ENCODE measurements at places on chromosomes 5 and 9.

- DNase-seq, result no peak
These were observed 10.4 kb upstream of the NANS start for GRCh38 chr9:98046180-98046543.

GRCh38 chr5:116216246-116216645, 131.4 kb downstream of the COMMD10 start:
- no peak for DNase-seq

- peak; percentile 74 for DNase-seq
These were observed 73.6 kb upstream of the PAM start for GRCh38 chr5:102681403-102681983.

DNA sequence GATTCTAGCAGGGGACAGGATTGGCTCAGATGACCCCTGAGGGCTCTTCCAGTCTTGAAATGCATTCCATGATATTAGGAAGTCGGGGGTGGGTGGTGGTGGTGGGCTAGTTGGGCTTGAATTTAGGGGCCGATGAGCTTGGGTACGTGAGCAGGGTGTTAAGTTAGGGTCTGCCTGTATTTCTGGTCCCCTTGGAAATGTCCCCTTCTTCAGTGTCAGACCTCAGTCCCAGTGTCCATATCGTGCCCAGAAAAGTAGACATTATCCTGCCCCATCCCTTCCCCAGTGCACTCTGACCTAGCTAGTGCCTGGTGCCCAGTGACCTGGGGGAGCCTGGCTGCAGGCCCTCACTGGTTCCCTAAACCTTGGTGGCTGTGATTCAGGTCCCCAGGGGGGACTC, 2.9 kb upstream of the MYOZ3 start:
- DNase-seq, result no peak

DNA sequence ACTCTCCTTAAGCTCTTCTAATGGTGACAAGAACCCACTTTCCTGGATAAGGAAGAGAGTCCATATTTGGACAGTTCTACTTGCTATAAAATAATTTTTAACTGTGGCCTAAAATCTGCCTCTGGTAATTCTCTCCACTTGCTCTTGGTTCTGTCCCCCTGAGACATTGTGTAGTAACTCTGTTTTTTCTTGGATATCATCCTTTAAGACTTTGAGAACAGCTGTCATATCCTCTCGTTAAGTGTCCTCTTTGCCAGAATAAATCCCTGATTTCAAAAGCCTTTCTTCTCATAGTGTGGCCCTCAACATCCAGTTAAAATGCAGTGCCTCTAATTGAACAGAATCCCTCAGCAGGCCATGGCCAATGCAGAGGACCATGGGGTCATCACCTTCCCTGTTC, 101.5 kb downstream of the ARHGEF28 start:
- no peak for DNase-seq

DNA sequence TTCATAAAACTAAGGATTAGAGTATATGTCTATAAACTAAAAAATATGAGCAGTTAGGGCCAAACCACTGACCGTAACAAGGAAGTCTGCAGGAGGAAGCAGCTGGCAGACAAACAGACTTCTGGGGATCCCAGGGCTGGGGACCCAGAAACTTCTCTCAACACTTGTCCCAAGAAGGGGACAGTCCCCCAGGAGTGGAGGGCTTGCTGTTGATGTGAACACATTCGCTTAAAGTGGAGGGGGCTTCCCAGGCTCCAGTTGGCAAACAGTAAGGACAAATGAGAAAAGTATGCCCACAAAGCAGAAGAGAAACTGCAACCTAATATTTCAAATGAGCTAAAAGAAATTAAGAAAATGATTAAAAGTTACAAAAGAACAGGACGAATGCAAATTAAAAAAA, 83.7 kb downstream of the PDE8B start:
- DNase-seq, result no peak

DNA sequence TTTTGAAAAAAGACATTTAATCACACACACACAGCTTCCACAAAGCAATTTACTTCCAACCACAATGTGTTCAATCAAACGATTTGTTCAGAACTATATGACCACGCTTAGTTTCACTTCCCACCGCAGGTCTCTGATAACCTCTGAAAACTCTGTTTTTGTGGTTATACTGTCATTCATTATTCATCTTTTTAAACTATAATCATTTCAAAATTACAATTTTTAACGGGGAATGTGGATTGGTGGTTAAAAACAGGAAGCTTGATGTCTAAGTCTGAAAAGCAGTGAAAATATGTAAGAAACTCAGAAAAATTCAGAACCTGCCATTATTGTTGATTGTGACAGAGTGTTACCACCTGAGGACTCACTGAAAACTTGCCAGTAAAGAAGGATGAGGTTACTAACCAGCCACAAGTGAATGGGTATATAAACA, 12.7 kb upstream of the TMEM174 start:
- no peak for DNase-seq

DNA sequence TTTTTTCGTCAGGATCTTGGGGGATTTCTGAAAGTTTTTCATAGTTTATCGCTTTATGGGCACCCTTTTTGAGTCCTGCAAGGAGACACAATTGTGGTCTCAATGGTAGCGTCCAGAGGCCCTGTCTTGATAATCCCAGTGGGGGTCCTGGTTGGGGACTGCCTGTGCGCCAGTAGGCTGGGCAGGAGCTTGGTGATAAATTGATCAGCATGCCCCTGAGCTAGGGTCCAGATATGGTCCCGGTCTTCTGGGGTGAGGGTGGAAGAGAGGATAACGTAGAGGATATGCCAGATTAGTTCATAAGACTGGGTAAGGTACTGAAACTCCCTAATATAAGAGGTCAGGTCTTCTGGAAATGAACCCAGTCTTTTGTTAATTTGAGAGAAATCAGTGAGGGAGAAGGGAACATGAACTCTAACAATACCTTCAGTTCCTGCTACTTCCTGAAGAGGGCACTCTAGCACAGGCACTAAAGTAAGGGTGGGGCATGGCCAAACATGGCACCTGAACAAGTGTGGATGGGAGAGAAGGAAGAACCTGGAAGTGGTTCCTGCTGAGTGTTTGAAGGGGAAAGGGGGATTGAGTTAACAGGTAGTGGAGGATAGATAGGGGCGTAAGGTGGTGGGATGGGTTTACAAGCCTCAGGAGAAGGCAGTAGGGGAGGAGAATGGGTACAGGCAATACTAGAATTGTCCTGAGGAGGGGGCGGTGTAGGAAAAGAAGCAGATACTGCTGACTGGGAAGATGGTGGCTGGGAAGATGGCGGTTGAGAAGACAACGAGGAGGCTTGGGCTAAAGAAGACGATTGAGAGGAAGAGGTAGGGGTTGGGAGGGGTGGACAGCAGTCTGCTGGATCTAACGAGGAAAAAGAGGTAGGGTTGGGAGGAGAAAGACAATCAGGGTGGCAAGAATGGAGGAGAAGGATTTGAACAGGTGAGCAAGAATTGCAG, 33.8 kb upstream of the ANXA2R start:
- no peak for DNase-seq

- DNase-seq, result no peak
These were observed 175.1 kb upstream of the DAB2 start for GRCh38 chr5:39599721-39600431.

DNA sequence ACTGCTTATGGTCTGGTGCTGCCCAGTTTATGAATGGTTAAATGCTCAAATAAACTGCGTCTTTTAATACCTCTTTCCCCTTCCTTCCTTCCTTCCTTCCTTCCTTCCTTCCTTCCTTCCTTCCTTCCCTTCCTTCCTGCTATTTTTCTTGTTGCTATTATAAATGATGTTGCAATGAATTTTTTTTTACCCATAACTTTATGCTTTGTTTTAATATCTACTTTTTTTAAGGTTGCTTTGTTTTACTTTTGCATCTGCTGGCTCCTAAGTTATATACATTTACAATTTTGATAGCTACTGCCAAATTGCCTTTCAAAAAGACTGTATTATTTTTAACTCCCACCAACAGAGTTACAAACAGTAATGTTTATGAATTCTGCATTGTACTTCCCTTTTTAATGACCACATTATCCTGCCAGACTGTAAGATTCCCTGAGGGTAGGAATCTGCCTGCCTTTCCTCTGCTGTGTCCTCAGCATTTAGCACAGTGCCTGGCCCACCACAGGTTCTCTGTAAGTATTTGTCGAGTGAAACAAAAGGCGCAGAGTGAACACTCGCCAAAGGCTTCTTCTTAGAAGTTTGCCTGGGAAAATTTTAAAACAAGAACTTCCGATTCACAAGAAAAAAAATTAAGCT, 36.9 kb downstream of the KIF4B start:
- DNase-seq, result no peak

GRCh38 chr5:124880903-124881697, 134.7 kb upstream of the ZNF608 start:
- no peak for DNase-seq

- DNase-seq, result no peak
These were observed 573.8 kb upstream of the CDH9 start for GRCh38 chr5:27612161-27612560.

- DNase-seq, result no peak
These were observed 115.4 kb upstream of the FBXL7 start for GRCh38 chr5:15384581-15384980.

- no peak for DNase-seq
These were observed 52.3 kb upstream of the MTAP start for GRCh38 chr9:21750021-21750735.

- no peak for DNase-seq
These were observed 12.6 kb downstream of the LIFR start for GRCh38 chr5:38543886-38544285.

DNA sequence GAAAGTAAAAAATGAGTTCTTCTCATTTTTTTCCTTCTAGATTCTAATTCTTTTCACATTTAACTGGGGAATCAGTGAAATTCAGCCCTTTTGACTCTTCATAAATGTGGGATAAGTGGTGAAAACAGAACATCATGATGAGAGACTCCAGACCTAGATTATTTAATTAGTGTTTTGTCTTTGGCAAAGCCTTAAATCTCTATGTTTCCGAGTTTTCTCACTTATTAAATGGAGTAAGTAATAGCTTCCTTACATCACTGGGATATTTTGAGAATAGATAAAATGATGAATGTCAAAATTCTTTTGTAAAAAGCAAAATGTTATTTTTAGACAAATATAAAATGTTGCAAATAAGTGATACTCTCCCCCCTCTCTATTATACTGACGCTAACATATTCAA, 468.6 kb upstream of the ARRDC3 start:
- no peak for DNase-seq

DNA sequence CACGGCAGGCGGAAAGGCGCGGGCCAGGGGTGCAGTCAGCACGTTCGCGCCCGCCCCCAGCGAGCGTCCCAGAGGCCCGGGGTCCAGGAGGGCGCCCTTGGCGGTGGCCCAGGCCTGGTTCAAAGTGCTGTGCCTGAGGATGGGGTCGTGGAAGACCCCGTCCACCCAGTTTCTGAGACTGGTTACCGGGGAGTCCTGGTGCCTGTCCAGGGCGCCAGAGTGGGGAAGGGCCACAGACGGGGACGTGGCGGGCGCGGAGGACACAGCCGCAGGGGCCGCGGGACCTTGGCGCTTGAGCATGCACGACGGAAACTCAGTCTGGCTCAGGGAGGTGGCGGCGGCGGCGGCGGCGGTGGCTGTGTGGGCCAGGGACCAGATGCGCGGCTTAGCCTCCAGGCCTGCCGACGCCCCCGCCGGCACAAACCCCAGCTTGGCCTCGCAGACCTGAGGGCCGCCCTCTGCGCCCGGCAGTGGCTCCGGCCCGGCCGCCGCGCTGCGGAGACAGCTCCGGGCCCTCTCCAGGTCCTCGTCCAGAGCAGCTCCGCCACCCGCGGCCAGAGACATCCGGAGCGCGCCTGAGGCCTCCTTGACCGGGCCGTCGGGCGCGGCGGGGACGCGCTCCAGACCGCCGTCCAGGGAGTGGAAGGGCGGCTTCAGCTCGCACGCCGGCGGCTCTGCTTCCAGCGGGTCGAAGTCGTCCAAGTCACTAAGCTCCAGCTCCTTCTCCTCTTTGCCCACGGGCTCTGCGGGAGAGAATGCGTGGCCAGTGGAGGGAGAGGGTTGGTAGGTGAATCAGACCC, 4.5 kb downstream of the IRX4 start:
- DNase-seq, result peak; percentile 64

DNA sequence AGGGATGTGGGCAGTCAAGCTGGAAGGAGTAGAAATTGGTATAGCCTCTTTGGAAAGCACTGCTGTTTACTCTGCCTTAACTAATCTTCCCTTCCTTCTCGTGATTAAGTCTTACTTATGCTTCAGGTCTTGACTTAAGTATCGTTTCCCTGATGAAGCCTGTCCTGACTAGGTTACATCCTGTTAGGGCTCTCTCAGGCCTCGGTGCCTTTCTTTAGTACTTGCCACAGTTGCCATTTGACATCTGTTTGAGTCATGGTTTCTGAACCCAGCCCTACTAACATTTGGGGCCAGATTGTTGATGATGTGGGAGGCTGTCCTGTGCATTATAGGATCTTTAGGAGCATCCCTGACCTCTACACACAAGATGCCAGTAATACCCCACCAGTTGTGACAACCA, 94.4 kb downstream of the GAPVD1 start:
- DNase-seq, result no peak

- DNase-seq, result no peak
These were observed 13.2 kb downstream of the MACIR start for GRCh38 chr5:103271570-103272289.

DNA sequence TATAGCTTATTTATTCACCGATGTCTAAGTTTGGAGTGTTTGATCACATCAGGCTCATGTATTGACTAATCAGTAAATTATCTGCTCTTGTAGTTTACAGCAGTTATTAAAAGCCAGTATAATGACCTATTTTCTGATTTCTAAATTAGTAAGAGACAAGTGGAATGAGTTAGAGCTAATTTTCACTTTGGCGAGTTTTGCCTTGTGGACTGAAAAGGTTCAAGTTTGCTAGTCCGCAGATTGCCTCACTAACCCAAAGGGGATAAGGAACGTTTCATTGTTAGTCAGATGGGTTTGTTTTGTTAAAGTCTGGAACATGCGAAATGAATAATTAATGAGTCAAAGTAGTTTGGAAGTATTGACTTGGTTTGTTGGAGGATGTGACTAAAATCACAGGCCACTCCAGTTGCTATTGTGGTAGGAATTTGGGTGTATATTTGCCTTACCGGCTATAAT, 40.1 kb downstream of the SMARCA2 start:
- no peak for DNase-seq

DNA sequence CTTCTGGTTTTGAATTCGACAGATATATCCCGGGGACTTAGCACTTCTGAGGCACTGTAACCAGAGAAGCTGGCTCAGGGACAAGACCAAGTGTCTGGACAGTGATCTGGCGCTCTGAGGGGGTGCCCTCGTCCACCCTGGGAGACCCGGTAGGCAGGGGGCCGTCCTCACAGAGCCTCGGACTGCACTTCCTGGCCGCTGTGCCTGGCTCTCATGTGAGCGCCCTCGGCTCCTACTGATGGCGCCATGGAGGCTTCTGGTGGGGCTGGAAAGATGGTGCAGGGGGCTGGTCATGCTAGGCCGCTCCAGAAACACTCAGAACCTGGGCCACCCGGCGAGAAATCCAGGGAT, 18.8 kb upstream of the SLC6A3 start:
- no peak for DNase-seq

DNA sequence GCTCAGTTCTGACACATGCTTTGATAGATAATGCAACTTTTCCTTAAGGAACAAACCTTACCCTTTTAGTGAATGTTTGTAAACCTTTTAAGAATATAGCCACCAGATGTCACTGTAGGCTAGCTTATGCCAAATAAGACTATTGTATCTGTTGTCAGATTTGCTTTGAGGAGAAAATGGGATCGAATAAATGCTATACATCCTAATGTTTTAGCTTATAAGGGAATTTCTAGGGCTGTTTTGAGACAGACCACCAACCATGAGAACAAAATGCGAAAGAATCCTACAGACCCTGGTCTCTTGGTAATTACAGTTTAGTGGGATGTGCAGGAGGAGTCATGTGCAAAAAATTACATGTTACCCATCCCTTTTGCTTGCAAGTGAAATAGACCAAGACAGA, 127.6 kb upstream of the NMUR2 start:
- no peak for DNase-seq
